Fibroblast of skin of abdomen (primary cell): ENCODE measurements at places on chromosomes 1 and 21.

- DNase-seq = no peak
Observed at GRCh38 chr1:47843781-47844557, 153.2 kb downstream of the TRABD2B start.

GRCh38 chr1:155184835-155185782, 11.5 kb downstream of the TRIM46 start:
- DNase-seq = no peak

DNA sequence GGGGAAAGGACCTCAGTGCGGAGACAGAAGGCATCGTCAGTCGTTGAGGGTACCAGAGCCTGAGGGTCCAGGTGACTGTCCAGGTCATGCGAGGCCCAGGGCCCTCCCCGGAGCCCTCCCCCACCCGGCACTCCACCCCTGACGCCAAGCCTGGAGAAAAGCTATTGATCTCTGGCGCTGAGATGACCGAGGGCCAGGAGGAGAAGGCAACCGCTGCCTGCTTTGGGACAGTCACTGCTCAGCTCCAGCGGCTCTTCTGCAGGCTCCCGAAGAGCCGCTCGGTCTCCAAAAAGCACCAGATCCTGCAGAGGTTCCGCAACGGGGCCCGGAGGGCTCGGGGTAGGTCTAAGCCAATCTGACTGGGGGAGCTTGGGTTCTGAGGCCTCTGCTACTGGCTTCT, 10.9 kb downstream of the RASSF5 start:
- DNase-seq = no peak

DNA sequence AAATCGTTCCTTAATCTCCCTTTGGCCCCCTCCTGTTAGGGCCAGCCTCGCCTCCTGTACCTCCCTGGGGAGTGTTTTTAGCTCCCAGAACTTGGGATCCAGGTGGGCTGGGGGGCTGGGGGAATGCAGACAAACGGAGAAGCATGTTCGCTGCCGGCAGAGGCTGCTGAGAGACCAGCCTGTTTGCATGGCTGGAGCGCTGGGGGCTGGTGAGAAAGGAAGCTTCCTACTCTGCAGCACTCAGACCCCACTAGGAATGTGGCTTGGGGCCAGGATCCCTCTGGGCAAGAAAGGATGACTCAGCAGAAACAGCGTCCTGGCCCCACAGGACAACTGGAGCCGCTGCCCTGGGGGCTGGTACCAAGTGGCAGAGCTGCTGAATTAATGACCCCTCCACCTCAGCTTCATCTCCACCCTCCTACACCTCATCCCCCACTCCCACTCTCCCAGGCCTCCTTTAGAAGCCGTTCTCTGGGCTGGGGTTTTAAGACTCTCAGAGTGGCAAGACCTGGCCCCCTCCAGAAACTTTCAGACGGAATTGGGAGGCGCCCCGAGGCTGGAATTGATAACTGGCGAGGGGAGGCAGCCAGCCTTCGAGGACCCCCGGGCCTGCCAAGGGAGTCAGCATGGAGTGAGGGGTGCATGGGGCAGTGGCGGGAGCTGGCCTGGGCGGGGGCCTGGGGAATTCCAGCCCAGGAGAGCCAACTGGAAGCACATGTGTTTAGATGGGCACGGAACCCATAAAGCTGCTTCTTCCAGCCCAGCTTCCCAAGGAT, 28.5 kb upstream of the EPS8L3 start:
- peak; percentile 97 for DNase-seq

DNA sequence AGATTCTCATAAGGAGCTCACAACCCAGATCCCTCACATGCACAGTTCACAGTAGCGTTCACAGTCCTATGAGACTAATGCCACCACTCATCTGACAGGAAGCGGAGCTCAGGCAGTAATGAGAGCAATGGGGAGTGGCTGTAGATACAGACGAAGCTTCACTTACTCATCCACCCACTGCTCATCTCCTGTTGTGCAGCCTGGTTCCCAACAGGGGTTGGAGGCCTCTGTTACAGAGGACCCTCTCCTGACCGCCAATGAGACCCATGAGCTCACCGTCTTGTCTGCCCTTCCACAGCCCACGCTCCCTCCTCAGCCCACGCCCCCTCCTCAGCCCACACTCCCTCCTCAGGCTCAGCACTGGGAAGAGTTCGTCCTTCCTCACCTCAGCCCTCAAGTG, 39.6 kb downstream of the RSPH1 start:
- DNase-seq = no peak

- no peak for DNase-seq
Observed at GRCh38 chr1:53644496-53644895, 94.5 kb downstream of the GLIS1 start.

GRCh38 chr1:223828162-223828848, 17.4 kb downstream of the TP53BP2 start:
- no peak for DNase-seq

DNA sequence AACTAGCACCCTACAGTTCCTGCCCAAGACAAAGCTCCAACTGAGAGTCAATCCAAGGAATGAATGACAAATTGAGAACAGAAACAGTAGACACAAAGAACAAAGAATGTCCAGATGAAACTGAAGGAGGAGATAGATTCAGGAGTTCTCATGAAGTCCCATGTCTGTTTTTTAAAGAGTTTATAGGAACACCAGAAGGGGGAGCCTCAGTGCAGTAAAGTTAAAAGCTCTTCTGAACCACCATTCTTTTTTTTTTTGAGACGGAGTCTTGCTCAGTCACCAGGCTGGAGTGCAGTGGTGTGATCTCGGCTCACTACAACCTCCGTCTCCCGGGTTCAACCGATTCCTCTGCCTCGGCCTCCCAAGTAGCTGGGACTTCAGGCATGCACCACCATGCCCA, 323.6 kb downstream of the MRPL39 start:
- peak; percentile 45 for DNase-seq
